ENCODE measurements at places on chromosomes 3 and 15.

- DNase-seq: no peak
These were observed 15.3 kb upstream of the IREB2 start for GRCh38 chr15:78422571-78423340.

- DNase-seq: no peak
These were observed 10.8 kb downstream of the SRP14 start for GRCh38 chr15:40028193-40028592.

DNA sequence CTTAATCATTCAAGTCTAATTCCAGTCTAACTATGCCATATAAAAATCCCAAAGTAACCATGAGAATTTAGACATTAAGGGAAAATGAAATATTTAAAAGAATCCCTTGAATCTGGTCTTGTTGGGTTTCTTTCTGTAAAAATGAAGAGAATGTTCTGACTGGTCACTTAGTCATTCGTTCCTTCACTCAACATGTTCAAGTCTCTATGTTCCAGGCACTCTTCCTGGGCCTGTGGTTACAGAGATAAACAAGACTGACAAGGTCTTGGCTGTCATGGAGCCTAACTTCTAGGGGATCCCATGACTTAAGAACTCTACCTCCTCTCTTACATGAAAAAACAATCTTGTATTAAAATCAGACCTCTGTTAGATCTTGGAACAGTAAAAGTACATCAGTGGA, 638.6 kb upstream of the TBL1XR1 start:
- no peak for DNase-seq

DNA sequence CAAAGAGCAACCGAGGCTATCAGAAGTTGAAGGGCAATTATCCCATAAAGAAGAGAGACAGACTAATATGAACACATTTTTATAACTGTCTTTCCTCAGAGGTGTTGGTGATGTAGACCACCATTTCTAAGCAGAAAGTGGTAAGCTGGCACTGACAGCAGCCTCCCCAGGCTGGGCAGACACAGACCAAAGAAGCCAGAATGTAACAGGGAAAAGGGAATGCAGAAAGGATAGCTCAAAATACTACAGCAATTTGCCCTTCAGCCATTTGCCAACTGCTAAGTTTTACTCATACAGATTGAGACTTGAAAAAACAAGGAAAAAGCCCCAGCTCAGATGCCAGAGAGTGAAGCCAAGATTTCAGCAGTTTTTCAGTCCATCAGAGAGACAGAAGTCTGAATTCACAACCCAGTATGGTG, 73.5 kb upstream of the ABI3BP start:
- DNase-seq: no peak

DNA sequence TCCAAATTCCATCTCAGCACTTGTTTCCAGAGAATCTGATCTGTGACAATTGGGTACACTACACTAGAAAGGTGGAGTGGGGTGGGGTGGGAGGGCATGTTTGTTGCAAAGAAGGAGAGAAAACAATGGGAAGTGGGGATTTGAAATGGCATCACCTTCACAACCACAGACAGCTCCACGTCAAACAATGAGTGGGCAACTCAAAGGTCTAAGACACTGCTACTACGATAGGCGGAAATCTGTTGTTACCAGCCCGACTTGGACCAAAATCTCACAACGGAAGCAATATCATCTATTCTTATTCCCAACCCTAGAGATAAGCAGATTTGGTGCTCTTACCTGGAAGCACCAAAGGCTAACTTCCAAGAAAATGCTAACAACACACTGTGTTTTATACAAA, 3.3 kb downstream of the CYP19A1 start:
- no peak for DNase-seq

- DNase-seq: no peak
These were observed 72.5 kb upstream of the HERC1 start for GRCh38 chr15:63906266-63906584.

GRCh38 chr15:68933001-68933400, 2.7 kb downstream of the SPESP1 start:
- no peak for DNase-seq

DNA sequence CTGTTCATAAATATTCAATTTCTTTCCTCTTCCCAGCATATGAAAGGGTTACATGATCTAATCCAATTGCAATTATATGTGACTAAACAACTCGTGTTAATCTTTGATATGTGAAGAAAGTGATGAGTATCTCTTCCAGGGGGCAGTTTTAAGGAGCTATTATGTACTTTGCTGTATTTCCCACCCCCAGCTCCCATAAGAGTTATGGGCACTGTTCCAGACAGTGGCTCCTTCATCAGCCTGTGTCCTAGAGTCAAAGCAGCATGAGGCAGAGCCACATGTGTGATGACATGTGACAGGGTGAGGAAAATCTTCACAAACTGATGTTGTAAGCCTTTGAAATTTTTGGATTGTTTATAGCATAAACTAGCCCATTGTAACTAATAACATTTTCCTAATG, 315.4 kb downstream of the DIPK2A start:
- DNase-seq: no peak

- no peak for DNase-seq
These were observed 144.6 kb upstream of the ZPLD1 start for GRCh38 chr3:102290241-102290640.

GRCh38 chr3:159322322-159322939, 520.6 kb downstream of the MFSD1 start:
- peak; percentile 12 for DNase-seq

GRCh38 chr3:11539218-11539617, 104.5 kb downstream of the VGLL4 start:
- DNase-seq: no peak

DNA sequence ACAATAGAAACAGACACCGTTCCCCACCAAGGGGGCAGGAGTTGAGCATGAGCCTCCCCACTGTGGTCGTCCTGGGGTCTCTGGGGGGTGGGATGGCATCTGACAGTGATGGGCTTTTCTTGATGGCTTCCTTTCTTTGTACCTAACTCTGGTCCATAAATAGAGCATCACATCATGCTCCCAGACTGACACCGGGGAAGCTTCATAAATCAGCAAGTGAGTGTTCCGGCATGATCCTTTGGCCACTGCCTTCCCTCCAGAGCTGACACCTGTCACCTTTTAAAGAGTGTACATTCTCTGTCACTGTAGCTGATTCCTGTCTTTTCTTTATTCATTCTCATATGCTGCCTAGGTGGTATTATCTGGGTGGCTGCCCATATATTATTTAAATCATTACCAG, 129.9 kb downstream of the ROBO2 start:
- no peak for DNase-seq

GRCh38 chr15:71112429-71112828, 2.8 kb upstream of the THSD4 start:
- no peak for DNase-seq

- DNase-seq: no peak
These were observed 10.6 kb downstream of the XXYLT1 start for GRCh38 chr3:195260280-195260905.

GRCh38 chr3:134144694-134145093, 106.0 kb downstream of the RYK start:
- DNase-seq: no peak

Measured in stimulated activated CD4-positive, alpha-beta T cell treated with anti-CD3 and anti-CD28 coated beads, Interleukin-12 subunit alpha, Interleukin-12 subunit beta, amount 100 ng/mL, for 24 hours (primary cell).